ENCODE measurements at places on chromosomes 12 and 14.

- no peaks in the 10 kb centered on the region for H3K27me3 ChIP-seq
- H3K4me1 ChIP-seq = no peaks in the 10 kb centered on the region
- H3K27ac ChIP-seq = no peak overlapping the region
- no peak for DNase-seq
Measured at GRCh38 chr14:76208340-76208739, 56.6 kb downstream of the GPATCH2L start.

- no peak overlapping the region for H3K27ac ChIP-seq
- H3K36me3 ChIP-seq = peaks cover 6% of the 10 kb centered on the region
- no peaks in the 10 kb centered on the region for H3K27me3 ChIP-seq
- H3K4me3 ChIP-seq = no peak overlapping the region
- no peaks in the 10 kb centered on the region for H3K4me1 ChIP-seq
Measured at GRCh38 chr12:13073173-13073572, 29.0 kb downstream of the FAM234B start.

DNA sequence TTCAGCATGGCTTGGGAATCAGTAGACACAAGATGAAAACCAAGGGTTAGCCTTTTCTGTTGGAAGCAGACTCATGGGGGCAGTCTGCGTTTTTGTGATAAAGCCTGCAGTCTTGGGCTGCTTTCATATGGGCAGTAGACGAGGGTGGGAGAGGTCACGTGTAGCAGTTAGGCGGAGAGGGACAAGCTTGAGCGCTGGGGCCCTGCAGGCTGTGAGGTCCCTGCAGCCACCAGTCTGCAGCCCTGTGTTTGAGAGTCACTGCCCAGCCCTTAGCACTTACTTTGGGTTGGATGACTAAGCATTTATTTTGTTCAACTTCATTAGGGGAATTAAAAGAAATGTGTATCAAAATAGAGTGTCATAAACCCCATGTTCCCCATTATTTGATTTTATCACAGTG is 37.2 kb downstream of the EP400 start:
- H3K27ac ChIP-seq = no peak overlapping the region
- no peak for DNase-seq
- no peaks in the 10 kb centered on the region for H3K4me1 ChIP-seq
- H3K4me3 ChIP-seq = no peak overlapping the region
- H3K36me3 ChIP-seq = peaks cover 53% of the 10 kb centered on the region

DNA sequence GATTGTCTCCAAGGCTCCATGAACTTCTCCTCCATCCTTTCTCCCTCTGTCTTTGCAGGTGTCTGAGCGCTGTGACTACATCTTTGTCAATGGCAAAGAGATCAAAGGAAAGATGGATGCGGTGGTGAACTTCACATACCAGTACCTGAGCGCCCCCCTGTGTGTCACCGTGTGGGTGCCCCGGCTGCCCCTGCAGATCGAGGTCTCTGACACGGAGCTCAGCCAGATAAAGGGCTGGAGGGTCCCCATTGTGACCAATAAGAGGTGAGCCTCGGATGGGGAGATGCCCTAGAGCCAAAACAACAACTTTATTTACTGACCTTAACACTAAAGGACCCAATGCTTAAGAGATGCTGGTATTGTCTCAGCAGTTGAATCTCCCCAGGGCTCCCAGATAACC is 130.0 kb downstream of the SLC15A4 start:
- DNase-seq = no peak
- no peaks in the 10 kb centered on the region for H3K36me3 ChIP-seq
- H3K27ac ChIP-seq = no peak overlapping the region
- H3K4me3 ChIP-seq = no peak overlapping the region
